ENCODE measurements at places on chromosomes 7 and 10.

DNA sequence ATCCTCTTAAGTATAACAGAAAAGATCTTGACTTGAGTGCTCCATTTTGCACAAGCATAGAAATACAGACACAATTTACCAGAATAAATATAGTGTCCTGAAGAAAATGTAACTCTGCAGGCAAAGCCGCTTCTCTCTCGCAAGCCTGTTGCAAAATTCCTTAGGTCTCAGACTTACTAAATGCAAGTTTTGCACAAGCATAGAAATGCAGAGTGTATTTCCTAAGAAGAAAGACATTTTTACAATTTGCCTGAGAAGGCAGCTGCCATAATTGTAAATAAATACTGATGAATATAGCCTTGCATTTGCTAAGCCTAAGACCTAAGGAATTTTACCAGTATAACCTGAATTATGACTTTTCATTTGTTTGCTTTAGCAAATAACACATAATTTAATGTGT, 67.1 kb downstream of the AGMO start:
- no peak for DNase-seq

DNA sequence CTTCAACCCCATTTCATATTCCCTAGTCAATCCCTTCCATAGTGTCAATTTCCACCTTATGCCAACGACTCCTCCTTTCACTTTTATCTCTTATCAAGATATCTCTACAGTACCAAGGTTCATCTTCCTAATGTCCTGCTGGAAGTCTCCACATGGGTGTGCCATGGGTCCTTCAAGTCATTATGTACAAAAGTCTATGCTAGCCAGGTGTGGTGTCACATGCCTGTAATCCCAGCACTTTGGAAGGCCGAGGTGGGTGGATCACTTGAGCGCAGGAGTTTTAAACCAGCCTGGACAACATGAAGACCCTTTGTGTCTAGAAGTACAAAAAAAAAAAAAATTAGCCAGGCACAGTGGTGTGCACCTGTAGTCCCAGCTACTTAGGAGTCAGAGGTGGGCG, 47.6 kb downstream of the PRTFDC1 start:
- DNase-seq: no peak

GRCh38 chr7:143016996-143017395, 9.9 kb downstream of the OR9A2 start:
- no peak for DNase-seq

DNA sequence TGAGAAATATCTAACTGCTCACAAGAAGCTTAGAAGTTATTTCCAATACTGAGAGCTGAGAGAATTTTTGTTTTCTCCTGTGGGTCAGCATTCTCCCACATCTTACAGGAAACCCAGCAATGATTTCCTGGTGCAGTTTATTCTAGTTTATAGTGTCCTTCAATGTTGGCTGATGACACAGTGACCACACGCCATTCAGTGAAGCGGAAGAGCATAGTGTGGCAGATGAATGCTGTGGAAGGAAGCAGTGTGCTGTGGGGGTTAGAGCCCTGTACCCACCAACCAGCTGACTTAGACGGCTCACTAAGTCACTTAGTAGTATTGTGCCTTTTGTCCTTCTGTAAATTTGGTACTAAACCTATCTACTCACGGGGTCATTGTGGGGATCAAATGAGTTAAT, 1.4 kb upstream of the TMEM26 start:
- no peak for DNase-seq

- DNase-seq: no peak
Measured at GRCh38 chr7:64863021-64863420, 40.1 kb upstream of the ZNF273 start.

DNA sequence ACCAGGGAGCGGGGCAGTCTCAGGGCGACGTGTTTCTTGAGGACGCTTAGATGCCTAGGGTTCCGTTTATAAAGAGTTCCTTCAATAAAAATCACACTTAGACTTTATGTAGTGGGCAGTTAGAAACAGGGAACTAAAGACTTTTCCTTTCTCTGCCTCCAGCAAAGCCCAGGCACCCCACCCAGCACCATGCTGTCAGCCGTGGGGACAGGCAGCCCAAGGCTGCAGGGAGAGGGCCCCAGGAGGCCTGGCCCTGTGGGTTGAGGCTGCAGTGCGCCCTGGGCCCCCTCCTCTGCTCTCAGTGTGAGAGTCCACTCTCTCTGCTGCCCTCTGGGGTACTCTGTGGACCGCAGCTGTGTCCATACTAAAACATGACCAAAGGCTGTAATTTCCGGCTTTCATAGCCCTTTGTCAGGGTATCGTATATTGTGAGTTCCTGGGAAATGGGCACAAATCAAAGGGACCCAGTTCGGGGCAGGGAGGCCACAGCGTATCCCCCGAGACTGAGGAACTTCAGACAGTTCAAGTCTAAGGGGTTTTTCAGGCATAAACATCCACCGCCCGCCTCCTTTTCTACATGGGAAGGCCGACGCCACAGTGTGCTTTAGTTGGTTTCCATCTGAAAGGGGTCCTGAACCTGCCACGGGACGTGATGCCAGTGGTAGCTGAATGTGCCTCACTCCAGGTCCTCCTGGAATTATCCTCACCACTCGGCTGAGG, 59.7 kb downstream of the DNAJB6 start:
- no peak for DNase-seq

GRCh38 chr7:32062150-32062549, 8.1 kb downstream of the PDE1C start:
- DNase-seq: no peak

- DNase-seq: no peak
Measured at GRCh38 chr10:97063271-97063982, 122.3 kb downstream of the SLIT1 start.

DNA sequence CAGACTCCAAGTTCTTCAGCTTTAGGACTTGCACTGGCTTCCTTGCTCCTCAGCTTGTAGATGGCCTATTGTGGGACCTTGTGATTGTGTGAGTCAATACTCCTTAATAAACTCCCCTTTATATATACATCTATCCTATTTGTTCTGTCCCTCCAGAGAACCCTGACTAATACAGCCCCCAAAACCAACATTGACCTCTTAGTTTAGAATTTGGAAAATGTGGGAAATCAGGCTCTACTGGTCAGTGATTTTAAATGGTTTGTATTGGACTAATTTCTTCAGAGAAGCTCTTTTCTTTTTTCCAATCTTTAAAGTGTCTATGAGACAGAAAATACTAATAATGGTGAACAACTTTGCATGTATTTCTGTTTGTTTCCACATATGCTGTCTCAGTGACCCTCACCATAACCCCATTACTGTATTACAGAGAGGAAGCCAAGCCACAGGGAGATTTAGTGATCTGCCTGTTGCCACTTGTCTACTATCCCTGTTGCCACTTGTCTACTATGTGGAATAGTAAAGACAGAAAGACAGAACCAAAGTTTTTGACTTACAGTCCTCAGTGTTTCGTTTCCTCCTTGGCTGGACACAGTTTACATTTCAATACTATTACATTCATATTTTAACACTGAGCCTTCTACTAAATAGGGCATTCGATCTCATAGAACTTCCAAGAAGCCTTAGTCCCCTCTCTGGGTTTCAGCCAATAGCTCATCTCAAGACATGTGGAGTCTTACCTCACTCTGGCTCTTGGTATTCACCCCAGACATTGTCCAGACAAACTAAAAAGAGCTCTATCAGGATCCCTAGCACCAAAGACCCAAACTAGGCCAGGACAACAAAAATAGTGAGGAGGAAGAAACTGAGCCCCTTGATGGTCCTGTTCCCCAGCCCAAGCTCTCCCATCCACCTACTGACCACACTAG, 121.0 kb downstream of the AKR1D1 start:
- no peak for DNase-seq

DNA sequence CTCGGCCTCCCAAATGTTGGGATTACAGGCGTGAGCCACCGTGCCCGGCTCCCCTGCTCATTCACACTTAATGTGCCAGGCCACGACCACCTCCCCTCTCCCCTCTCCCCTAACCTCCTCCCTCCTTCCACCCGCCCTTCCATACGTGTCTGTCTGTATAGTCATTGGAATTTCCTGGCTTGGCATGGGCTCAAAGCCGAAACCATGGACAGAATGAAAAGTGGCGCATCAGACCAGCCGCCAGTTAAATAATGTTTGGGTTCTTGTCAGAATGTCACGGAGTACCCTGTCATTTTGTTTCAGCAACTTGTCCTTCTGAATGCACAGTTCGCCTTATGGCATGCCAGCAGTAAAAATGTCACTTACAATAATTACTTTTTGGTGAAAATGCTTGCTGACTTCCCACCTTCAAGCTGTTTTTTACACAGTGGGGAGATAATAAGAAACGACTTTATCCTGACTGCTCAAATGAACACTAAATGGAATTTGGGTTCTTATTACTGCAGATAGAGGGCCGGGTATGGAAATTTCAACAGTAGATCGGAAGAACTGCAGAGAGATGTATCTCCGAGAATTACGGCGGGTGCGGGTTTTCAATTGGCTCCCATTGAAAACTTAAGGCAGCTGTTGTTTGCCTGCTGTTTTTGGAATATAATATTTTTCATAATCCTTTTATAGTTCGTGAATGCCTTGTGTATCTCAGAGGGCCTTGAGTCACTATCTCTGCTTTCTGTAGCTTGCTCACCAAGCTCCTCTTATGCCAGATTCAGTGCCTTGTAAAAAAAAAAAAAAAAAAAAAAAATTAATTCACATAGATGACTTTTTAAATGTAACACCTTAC, 65.5 kb upstream of the SH2B2 start:
- DNase-seq: no peak

- DNase-seq: no peak
Measured at GRCh38 chr7:63028376-63029206, 970.1 kb upstream of the ZNF722 start.

GRCh38 chr7:23594879-23595604, 2.1 kb upstream of the CCDC126 start:
- DNase-seq: no peak
